ENCODE measurements at places on chromosomes 4 and X.

- no peak for DNase-seq
Observed at GRCh38 chr4:77044461-77045150, 31.2 kb downstream of the CCNI start.

GRCh38 chr4:183409483-183409882 lies 35.0 kb upstream of the CDKN2AIP start:
- no peak for DNase-seq

GRCh38 chr4:160353548-160353947 lies 1250.7 kb downstream of the RAPGEF2 start:
- DNase-seq, result no peak

DNA sequence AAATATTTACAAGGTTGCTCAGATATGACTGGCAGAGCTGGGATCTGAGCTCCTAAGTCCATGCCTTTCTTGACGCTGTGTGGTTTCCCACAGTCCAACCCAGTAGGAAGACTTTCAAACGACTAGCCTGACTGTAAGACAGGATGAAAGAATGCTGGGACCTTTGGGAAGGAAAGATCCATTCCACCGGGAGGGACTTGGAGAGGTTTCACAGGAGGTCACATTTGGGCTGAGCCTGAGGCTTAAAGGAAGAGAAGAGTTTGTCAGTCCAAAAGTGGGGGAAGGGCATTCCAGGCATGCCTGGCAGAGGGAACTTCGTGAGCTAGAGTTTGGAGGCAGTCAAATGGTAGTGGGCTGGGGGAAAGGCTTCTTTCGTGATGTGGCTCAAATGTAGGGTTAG lies 1.5 kb downstream of the STARD8 start:
- no peak for DNase-seq

DNA sequence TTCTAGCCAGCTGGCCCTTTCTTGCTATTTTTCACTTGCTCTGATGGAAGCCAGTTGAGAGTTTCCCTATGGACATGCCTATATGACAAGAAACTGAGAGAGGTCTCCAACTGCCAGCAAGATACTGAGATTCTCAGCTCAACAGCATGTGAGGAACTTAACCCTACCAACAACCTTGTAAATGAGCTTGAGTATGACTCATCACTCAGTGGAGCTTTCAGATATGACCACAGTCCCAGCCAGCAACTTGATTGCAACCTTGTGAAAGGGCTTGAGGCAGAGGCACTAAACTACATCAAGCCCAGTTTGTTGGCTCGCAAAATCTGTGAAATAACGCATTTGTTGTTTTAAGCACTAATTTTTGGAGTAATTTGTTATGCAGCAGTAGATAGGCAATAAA lies 175.8 kb downstream of the COMMD8 start:
- DNase-seq, result no peak

DNA sequence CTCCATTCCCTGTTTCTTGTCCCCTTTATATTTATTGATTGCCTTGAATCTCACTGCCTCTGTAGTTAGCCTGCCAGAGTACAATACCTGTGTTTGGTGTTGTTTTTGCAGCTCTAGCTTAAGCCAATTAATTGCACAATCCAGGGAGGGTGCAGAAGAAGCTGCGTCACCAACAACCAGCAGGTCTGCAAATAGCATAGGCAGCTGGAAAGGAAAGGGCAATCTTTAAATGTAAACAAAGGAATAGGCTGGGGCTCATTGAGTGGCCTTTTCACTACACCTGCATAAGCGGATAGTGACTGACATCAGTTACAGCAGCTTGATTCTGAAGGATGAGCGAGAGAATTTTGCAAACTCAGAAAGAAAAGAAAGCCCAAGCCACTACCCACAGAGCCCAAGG lies 106.8 kb upstream of the RAI2 start:
- DNase-seq, result no peak

DNA sequence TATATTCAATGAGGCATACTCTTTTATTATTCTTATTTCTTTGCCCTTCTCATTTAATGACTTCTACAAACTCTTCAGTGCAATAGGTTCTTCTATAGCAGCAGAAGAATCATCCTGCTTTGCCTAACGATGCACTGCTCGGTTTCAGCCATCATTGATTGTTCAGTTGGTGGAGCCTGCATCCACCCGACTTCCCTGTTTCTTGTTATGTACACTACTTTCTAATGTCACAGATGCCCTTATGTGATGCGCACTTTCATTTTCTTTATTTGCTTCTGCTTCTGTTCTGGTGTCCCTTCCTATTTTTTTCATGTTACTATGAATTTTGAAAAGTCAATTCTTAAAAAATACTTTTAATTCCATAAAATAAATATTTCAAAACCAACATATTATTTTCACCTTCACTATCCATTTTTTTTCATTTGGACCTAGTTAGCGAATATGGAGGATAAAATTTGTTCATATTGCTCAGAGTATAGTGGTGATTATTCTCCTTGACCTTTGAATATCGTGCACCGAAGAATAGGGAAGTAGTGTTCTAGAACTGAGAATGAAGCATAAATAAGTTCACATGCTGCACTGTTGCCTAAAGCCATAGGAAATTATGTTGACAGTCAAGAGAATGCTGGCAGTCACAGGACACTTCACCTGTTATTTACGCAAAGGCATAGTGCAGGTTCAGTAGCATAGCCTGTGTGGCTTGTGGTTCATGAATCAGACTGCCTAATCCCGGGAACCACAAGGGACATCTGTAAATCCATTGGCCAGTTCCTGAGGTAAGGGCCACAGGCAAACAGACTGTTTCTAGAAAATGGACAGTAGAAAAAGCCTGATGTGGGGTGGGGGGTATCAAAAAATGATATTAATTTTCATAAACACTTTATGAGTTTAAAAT lies 21.3 kb upstream of the SFRP2 start:
- DNase-seq, result no peak

- DNase-seq, result no peak
Observed at GRCh38 chr4:156515295-156515694, 456.3 kb downstream of the PDGFC start.

GRCh38 chr4:158945529-158946108 lies 157.3 kb upstream of the RAPGEF2 start:
- no peak for DNase-seq

- no peak for DNase-seq
Observed at GRCh38 chrX:48467281-48467761, 2.7 kb downstream of the SLC38A5 start.

GRCh38 chr4:4823621-4824162 lies 35.8 kb upstream of the MSX1 start:
- DNase-seq, result no peak

GRCh38 chr4:8365951-8366350 lies 74.6 kb downstream of the ACOX3 start:
- no peak for DNase-seq

- no peak for DNase-seq
Observed at GRCh38 chr4:36088542-36088941, 155.8 kb downstream of the ARAP2 start.

DNA sequence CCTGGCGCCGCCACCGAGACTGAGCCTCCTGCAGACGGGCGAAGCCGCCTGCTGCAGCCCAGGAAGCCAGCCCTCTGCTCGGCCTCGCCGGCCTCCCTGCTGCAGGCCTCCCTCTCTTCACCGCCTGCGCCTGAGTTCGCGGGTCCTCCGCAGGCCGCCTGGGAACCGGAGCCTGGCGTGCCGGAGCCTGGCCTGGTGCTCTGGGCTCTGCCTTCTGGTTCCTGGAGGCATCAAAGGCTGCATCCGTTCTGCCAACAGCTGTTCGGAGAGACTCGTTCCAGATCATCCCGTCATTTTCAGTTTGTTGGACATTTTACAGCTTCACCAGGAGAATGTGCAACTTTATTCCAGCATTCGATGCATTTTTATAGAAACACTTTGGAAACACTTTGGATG lies 178.0 kb downstream of the DCLK2 start:
- no peak for DNase-seq

GRCh38 chr4:90958256-90958895 lies 831.2 kb downstream of the CCSER1 start:
- DNase-seq, result no peak

GRCh38 chrX:49172280-49172780 lies 632 bp downstream of the PLP2 start:
- DNase-seq, result peak; percentile 35

DNA sequence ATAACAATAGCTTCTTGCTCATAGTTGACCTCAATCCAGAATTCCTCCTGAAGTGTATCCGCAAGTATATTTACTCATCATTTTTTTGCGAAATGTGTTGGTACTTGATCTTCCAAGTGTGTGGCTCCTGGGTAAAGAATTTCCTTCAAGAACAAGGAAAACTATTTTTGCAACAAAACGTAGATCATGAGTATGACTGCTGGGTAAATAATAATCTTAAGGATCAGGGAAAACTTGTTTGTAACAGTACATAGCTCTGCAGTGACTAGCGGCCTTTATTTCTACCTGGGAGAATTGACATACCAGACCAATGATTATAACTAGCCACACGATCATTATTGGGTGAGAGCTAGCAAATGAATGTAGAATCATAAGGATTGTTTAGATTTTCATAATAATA lies 1311.7 kb downstream of the ARAP2 start:
- DNase-seq, result no peak

DNA sequence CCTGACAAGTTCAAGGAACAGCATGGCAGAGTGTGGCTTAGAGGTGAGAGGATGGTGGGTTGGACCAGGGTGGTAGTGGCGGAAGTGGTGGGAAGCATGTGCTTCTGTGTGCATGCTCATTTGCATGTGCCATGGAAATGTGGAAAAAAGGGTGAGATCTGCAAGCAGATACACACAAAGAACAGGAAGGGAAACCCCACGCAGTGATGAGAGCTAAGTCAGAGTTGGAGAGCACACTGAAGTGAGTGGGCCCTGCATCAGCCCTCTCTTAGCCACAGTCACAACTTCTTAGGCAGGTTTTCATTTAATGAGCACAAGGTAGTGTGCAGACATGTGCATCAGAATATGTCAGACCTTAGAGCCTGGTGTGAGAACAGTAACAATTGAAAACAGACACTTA lies 483.8 kb downstream of the AFF2 start:
- DNase-seq, result no peak

DNA sequence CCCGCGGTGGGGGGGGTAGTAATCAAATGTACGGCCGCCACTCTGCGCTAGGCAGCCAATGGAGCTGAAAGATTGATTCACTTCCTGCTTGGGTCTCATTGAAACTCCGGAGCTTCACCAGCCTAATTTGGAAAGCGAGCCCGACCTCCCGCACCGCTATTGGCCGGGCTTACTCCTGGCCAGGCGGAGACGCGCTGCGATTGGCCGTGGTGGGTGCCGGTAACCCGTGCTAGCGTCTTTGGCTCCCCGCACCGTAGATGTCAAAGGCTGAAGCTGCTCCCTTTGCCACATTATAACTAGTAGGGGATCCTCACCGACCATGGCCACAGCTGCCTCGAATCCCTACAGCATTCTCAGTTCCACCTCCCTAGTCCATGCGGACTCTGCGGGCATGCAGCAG lies at the start of gene POU3F4:
POU3F4 (plus strand) TSS at position 285 of the 400 bp plus-strand sequence; CDS start at position 320, 35 bp downstream.
- DNase-seq, result no peak

GRCh38 chr4:164683040-164683439 lies 70.9 kb upstream of the SMIM31 start:
- DNase-seq, result no peak

DNA sequence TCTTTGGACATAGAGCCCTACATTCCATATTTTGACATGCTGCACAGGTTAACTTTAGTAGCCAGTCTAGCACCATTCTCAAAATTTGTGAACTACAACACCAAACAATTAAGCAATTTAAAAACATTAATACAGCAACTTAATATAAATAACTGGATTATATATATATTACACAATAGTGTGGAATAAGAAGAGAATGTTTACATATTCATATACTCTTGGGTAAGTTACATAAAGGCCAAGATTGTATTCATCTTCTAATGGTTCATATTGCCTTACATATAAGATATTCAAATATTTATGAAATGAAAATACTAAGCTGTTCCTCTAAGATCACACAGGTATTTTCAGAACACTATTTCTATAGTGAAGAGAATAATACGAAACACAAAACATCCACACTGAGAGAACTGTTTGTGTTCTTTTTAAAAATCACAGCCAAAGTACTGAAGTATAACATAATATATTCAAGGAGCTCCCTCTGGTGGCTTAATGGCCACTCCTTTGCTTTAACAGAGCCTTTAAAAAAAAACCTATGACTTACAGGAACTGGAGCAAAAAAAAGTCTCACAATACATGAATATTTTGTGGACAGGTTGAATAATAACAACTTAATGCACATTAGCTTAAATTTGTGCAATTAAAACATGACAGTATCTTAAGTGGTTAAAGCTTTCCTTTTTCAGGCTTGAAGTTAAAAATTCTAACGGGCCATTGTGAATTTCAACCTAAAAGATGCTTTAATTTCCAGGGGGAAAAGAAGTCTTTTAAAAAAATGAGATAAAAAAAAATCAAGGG lies 46.2 kb downstream of the NEK1 start:
- DNase-seq, result no peak

DNA sequence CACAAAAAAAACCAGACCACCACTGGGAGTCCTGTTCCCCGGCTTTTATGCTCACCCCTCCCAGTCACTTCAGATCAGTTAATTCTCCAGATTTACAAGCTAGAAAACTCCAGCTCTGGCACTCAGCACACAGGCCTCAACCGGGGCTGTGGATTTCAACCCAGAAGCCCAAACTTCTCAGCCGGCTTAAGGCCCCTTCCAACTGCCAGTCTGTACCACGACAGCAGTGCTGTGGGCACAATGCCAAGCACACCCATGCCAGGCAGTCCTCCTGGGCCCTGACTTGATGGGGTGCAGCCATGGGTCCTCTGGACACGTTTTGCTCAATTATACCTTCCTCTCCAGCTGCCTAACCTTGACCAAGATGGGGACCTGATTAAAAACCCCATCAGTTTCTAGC lies 12.2 kb downstream of the SOD3 start:
- DNase-seq, result no peak

GRCh38 chr4:149076401-149076800 lies 634.2 kb upstream of the NR3C2 start:
- DNase-seq, result no peak

DNA sequence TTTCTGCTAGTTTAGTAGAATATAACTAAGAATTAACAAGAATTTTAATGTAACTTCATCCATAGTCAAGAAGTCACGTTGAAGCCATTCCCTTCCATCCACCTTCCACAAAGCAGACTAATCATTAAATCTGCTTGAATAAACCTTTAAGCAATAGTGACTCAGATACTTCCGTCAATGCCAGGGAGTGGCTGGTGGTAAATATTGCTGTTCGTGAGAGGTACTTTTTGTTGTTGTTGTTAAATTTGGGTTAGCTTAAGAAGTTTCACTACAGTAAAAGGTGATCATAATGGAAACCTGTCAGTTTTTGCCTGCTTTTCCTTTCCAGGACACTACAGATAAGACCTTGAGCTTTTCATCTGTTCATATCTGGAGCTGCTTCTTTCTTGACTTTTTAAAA lies 316.3 kb downstream of the TMA16 start:
- no peak for DNase-seq

- DNase-seq, result no peak
Observed at GRCh38 chr4:147825451-147826287, 93.8 kb downstream of the ARHGAP10 start.

- no peak for DNase-seq
Observed at GRCh38 chr4:3699678-3700077, 66.5 kb upstream of the ADRA2C start.

GRCh38 chrX:7927259-7928167 lies at the start of gene PNPLA4:
Gene PNPLA4, minus strand, starts transcription at chrX:7927413. Its CDS starts 1,294 bp downstream, at chrX:7926119.
- DNase-seq, result peak; percentile 74

All from effector CD4-positive, alpha-beta T cell (primary cell).